ENCODE measurements at places on chromosomes 7 and 10.
A peak's percentile ranks its signal among the peaks of the same experiment; 100 is the strongest.

- DNase-seq = no peak
Observed at GRCh38 chr7:44338600-44338999, 13.2 kb upstream of the CAMK2B start.

GRCh38 chr7:116311816-116312471, 101.6 kb downstream of the TES start:
- DNase-seq = no peak

- no peak for DNase-seq
Observed at GRCh38 chr7:27405780-27406179, 163.2 kb downstream of the EVX1 start.

DNA sequence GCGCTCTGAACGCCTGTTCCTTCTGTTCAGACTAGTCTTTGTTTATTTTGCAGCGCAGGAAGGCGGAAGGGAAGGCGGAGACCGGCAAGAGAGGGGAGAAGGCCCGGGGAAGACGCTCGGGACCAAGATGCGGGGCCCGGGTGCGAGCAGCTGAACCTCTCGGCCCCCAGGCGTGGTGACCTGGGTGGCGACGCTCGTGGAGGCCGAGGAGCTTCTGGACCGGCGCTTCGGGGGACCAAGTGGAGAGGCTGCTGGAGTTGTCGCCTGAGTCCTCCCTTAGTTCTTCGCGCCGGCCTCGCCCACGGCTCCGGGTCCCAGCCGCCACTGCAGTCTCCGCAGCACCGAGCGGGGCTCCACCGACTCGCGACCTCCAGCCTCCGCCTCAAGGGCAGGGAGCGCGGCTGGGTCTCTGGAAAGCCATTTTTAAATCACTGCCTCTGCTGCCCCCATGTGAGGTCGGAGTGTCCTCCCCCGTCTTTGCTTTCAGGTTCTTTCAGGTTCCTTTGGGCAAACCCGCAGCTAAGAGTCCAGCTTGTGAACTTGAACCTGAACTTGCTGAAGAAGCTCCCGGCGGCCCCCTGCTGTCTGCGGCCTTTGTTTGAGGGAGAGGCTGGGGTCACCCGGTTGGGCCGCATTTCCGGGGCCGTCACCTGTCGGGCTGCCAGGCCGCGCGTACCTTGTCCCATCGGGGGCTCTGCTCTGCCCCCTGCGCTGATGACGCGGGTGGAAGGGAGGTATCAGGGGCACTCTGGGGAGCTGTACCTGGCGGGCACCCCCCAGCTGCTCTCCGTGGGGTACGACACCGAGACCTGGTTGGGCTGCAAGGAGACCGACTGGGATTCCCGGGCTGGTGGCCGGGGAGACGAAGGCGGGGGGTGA, 136.0 kb downstream of the KIF20B start:
- DNase-seq = no peak

- no peak for DNase-seq
Observed at GRCh38 chr7:101978683-101979082, 161.3 kb downstream of the CUX1 start.

DNA sequence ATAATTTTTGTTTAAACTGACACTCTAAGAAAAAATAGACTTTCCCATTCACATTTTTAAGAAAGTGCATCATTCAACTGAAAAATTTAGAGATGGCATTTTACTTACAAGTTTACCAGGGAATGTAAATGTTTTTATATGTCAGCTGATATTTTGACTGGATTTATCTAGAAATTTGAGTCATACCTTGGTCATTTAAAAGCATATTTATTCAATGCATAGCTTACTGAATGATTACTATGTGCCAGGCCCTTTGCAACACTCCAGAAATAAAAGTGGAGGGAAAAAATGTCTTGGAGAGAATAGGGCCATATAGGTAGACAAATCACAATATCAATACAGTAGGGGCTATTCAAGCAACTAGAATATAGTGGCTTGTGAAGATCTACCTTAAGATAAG, 98.4 kb upstream of the FAM3C start:
- no peak for DNase-seq

- DNase-seq = no peak
Observed at GRCh38 chr7:136874393-136875032, 6.1 kb downstream of the CHRM2 start.

DNA sequence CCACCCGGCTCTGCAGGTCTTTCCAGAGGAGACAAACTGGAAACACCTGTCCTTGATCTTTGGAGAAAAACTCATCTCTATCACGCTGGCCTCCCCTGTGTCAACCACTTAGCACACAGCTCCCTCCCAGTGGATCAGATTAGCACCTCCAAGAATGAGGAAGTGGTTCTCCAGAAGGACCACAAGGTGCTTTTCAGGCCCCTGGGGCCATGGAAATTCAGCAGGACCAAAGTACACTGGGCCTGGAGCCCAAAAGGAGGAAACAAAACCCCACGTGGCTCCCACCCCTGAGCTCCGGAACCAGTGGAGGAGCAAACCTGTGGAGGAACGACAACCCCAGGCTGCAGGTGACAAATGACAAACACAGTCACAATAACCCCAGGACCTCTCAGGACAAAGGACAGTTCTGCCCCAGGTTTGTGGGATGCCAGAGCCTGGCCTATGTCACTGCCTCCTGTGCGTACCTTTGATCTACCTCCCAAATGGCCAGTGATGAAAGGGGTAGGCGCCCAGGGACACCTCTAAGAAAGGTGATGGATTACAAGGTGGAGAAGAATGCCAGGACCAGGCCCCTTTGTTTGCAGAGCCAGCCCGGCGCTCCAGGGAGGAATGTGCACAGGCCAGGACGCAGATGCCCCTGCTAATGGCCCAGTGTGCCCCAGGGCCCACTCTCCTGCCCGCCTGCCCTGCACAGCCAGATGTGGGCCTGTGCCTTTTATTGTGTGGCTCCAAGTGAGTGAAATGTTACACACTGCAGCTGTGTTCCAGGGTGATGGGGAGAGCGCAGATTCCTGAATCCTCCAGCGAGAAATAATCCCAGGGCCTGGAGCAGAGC, 5.7 kb downstream of the TNS3 start:
- no peak for DNase-seq

- DNase-seq = no peak
Observed at GRCh38 chr7:151481650-151482505, 37.8 kb downstream of the RHEB start.

GRCh38 chr10:76126607-76127527, 695.4 kb downstream of the LRMDA start:
- DNase-seq = no peak

- no peak for DNase-seq
Observed at GRCh38 chr10:62543571-62544355, 169.6 kb downstream of the ZNF365 start.

DNA sequence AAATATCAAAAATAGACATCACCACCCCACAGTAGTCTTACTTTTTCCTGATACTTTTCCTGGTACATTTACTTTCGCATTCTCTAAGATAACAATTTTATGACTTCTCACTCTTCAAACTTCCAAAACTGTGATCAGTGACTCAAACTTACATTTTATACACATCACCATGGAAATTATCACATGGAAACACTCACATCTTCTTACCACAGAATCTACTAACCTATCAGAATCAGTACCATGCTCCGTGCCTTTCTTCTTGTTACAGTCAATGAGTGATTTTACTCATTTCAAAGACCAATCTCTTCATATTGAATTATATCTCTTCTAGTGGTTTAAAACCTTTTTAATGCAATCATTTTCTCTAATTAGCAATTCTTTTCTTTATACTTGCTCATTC, 120.3 kb downstream of the PTEN start:
- no peak for DNase-seq

DNA sequence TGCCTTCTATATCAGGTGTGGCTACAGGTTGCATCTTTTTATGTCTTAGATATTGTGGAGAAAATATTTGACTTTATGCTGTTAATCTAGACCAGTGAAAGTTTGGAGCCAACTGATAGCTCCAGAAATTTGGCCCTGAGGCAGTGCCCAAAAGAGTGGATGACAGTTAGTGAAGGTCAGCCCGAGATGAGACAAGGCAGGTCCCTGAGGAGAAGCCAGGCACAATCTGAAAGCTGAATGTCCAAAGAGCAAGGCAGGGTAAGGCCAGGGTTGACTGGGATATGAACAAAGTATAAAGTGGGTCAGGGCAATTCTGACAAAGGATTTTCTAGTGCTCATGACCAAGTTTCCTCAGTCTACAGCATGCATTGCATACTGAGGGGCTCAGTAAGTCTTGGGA, 661.9 kb downstream of the SUGCT start:
- DNase-seq = no peak

DNA sequence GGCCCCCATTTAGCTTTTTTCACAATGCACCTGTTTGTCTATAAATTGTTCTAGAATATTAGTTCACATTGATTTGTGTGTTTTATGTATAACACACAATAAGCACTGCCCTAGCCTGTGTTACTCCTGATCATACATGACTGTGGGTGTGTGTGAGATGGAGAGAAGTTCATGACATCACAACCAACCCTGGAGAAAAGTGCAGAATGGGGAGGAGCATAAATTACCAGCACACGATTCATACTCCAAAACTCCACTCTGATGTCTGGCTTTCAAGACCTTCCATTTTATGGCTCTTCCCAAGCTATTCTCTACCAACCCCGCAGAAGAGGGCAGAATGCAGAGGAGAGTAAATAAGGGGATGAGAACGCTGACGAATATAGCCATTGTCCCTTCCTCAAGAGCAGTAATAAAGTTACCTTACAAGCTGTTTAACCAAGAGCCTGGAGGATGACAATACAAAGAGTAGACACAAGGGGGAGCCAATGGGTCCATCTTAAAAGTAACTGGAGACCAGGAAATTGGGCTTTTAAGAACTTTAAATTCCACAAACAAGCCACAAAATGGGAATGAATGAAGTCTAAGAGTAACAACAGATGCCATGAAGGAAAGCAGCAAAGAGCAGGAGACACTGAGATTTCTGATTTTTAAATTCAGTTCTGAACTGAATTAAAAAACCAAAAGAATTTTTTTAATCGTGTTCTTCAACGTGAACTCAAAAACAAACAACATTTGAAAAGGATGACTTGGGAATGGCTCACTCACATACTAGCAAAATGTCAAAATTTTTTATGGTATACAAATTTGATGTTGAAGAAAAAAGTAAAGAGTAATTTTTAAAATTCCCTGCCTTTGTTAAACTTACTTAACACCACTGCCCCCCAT, 159.6 kb downstream of the PARD3 start:
- DNase-seq = peak; percentile 59

DNA sequence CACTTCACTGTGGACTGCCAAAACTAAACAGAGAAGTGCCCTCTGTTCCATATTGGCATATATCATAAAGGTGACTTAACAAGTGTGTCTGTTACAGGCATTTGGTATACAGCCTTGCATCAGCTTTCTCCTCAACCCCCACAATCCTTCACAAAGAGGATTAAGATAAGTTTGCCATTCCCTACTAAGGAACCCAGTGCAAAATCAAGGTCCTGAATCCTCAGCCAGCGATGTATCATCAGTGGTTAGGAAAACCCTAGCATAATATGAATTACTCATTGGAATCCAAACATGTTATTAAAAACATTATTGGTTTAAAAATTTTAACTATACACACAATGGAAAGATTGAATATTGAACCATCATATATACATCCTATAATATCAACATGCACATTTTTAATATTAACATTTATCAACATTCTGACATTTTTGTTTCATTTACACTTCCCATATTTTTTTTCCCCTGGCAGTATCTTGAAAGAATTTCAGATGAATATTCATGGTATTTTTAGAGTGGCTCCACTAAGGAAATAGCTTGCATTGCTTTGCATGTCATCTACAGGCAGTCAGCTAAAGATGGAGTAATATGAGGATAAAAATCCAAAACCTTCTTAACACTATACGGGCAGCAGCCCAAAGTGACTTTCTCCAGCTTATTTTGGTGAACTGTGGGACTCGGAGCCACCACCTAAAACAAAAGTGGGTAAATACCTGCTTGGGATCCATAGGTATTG, 215.6 kb upstream of the CHRM2 start:
- DNase-seq = no peak

DNA sequence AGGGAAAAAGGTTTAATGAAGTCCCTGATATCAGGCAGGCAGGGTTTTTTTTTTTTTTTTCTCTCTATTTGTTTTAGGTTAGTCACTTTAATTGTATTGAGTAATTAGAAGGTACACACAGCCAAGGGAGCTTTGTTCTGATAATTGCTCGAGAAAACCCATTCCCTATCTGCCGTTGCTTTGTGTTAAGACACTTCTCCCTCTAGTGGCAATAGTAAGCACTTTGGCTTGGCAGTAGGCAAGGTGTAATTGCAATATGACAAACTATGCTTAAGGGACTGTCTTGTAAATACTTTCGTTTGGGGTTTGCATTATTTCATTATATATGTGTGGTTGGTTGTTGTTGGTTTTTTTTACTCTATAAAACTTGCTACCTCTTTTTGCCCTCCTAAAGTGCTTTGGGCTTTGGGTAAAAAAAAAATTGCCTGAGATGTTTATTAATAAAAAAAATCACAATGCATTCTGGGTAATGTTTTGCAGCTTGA, 113.4 kb downstream of the BTRC start:
- DNase-seq = peak; percentile 69

DNA sequence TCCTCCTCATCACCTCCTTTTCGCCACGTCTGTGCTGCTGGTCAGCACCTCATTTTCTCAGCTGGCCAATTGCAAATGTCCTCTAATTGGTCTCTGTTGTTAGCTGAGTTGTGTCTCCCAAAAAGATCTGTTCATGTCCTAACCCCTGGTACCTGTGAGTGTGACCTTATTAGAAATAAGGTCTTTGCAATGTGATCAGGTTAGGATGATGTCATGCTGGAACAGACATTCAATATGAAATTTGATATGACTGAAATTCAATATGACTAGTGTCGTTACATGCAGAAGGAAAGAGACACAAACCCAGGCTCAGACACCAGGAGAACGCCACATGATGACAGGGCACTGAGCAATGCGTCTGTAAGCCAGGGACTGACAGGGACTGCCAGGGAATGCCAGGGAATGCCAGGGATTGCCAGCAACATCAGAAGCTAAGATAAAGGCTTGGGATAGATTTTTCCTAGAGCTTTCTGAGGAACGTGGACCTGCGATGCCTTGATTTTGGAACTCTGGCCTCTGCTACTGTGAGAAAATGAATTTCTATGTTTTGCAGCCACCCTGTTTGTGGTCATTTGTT, 77.5 kb upstream of the CXCL12 start:
- no peak for DNase-seq

- no peak for DNase-seq
Observed at GRCh38 chr7:55965100-55965470, 700 bp downstream of the NIPSNAP2 start.

- no peak for DNase-seq
Observed at GRCh38 chr7:25711940-25712339, 440.1 kb upstream of the NFE2L3 start.

- no peak for DNase-seq
Observed at GRCh38 chr7:102095321-102096011, 191.2 kb upstream of the SH2B2 start.

DNA sequence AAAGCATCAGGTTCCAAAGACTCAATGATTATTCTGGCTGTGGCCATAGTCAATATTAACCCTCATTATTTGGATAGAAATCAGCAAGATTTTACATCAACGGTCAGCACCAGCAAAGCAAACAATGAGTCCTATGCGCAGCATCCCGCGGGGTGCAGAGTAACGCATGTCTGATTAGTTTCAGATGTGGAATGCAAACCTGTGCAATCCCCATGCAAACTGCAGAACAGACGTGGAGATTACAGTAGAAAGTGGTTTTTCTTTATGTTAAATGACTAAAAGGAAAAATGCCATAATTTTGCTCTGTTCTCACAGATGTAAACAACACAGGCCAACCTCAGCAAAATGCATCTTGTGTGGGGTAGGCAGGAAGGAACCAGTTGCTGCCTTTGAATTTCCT, 258.1 kb upstream of the GRB10 start:
- DNase-seq = no peak

- DNase-seq = no peak
Observed at GRCh38 chr10:116683166-116683565, 59.2 kb downstream of the HSPA12A start.
